ENCODE measurements at places on chromosomes 5 and 9.

GRCh38 chr9:35856882-35857281 is 13.3 kb downstream of the OR13J1 start:
- H3K4me1 ChIP-seq, result no peaks in the 10 kb centered on the region
- DNase-seq, result no peak
- H3K27me3 ChIP-seq, result no peaks in the 10 kb centered on the region
- H3K4me3 ChIP-seq, result no peak overlapping the region

DNA sequence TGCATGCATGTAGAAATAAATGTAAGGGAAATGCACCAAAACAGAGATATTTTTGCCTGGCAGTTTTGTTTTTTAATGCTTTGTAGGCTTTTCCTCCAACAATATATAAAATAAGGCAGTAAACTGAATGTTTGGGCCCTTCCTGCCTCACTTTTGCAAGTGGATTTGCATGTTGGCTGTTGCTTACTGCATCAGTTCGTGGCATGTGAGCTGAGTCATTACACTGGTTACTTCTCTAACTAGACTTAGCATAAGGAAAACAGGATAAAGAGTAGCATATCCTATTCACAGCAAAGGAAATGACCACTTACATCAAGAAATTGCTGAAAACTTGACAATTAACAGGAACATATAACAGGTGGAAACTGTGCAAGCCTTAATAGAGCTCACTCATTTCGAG is 113.4 kb downstream of the TLE1 start:
- H3K27me3 ChIP-seq, result no peaks in the 10 kb centered on the region
- no peak for DNase-seq
- H3K4me1 ChIP-seq, result peaks cover 10% of the 10 kb centered on the region
- H3K4me3 ChIP-seq, result no peak overlapping the region
- no peak overlapping the region for H3K27ac ChIP-seq

GRCh38 chr9:115115117-115115880 is 2.7 kb downstream of the TNC start:
- H3K27me3 ChIP-seq, result peaks cover 36% of the 10 kb centered on the region
- no peak overlapping the region for H3K4me3 ChIP-seq
- DNase-seq, result no peak
- H3K4me1 ChIP-seq, result peaks cover 30% of the 10 kb centered on the region
- H3K27ac ChIP-seq, result no peak overlapping the region
- no peaks in the 10 kb centered on the region for H3K36me3 ChIP-seq

DNA sequence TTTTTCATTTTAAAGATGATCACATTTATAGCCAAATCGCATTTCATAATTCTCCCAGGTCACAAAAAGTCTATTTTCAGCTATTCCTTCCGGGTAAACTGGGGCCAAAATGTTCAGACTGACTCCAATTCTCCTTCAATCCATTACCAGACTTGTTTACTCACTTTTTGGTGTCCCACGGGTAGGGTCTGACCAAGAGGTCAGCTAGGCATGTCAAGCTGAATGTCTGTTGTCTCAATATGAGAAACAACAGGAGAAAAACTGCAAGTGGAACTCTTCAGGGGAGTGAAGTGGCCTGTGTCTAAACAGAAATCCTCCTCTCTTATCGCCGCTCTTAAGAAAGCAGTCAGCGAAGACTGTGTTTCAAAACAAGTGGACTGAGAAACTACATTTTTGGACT is 171.3 kb downstream of the APBA1 start:
- no peaks in the 10 kb centered on the region for H3K36me3 ChIP-seq
- DNase-seq, result no peak
- H3K4me1 ChIP-seq, result peaks cover 12% of the 10 kb centered on the region
- no peak overlapping the region for H3K4me3 ChIP-seq
- H3K27me3 ChIP-seq, result no peaks in the 10 kb centered on the region

DNA sequence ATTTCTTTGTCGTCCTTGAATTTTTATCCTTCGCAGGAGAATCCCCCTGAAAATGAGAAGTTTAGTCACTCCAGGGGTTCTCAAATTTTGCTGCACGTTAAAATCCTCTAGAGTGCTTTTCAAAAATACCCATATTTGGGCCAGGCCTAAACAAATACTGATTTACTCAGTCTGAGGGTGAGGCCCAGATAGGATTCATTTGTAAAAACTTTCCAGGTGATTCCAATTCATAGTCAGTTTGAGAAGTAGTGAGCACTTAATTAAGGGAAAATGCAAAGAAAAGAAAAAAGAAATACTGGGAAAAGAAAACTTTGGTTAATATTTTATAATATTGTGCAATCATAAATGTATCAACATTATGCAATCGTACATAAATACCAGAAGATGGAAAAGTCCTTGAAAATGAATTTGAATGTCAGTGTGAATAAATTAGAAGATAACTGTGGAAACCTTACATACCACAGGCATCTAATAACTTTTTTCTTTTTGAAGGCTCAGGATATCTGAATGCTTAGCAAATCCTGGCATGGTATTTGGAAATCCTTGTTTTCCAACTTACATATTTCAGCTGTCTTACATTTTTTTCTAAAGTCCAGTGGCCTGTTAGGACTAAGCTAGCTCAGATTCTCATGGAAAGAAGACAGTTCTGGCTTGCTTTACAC is 116.5 kb upstream of the DAPK1 start:
- H3K27me3 ChIP-seq, result no peaks in the 10 kb centered on the region
- DNase-seq, result no peak
- H3K4me3 ChIP-seq, result no peak overlapping the region
- no peaks in the 10 kb centered on the region for H3K4me1 ChIP-seq
- H3K36me3 ChIP-seq, result no peaks in the 10 kb centered on the region

GRCh38 chr9:79489261-79490000 is 82.3 kb upstream of the TLE4 start:
- no peaks in the 10 kb centered on the region for H3K4me1 ChIP-seq
- H3K27ac ChIP-seq, result no peak overlapping the region
- DNase-seq, result peak; percentile 4
- H3K4me3 ChIP-seq, result no peak overlapping the region
- H3K27me3 ChIP-seq, result no peaks in the 10 kb centered on the region

DNA sequence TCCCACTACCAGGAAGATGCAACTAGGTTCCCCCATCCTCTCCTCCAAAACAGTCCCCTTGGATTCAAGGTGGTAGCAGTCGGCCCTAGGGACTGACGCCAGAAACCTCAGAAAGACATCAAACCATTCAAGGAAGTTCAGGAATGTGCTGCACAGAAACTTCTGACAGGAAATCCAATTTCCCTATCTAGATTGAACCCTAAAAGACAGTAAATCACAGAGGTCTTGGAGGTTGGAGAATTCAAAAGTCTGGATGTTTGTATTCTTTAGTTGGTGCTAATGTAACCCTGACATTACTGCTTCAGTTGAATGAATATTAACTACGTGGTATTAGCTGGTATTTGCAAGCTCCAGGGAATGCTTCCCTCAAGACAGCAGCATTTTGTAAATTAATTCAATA is 125.3 kb downstream of the SYK start:
- no peak overlapping the region for H3K4me3 ChIP-seq
- no peak for DNase-seq
- H3K36me3 ChIP-seq, result no peaks in the 10 kb centered on the region
- H3K27me3 ChIP-seq, result no peaks in the 10 kb centered on the region
- no peaks in the 10 kb centered on the region for H3K4me1 ChIP-seq
- H3K27ac ChIP-seq, result no peak overlapping the region

- no peak overlapping the region for H3K27ac ChIP-seq
- no peaks in the 10 kb centered on the region for H3K27me3 ChIP-seq
- no peaks in the 10 kb centered on the region for H3K36me3 ChIP-seq
- peak; percentile 71 for DNase-seq
- no peaks in the 10 kb centered on the region for H3K4me1 ChIP-seq
Measured at GRCh38 chr9:19174127-19174912, 47.0 kb upstream of the PLIN2 start.

- H3K36me3 ChIP-seq, result no peaks in the 10 kb centered on the region
- H3K4me1 ChIP-seq, result peaks cover 28% of the 10 kb centered on the region
- H3K27me3 ChIP-seq, result no peaks in the 10 kb centered on the region
- H3K4me3 ChIP-seq, result no peak overlapping the region
- no peak overlapping the region for H3K27ac ChIP-seq
Measured at GRCh38 chr9:127561491-127562278, 50.4 kb upstream of the STXBP1 start.

- H3K36me3 ChIP-seq, result no peaks in the 10 kb centered on the region
- peaks cover 26% of the 10 kb centered on the region for H3K4me1 ChIP-seq
- peak overlapping the region; percentile 77 for H3K4me3 ChIP-seq
- peaks cover 7% of the 10 kb centered on the region for H3K27me3 ChIP-seq
- DNase-seq, result peak; percentile 86
- no peak overlapping the region for H3K27ac ChIP-seq
Measured at GRCh38 chr5:15501091-15501791, 1.3 kb downstream of the FBXL7 start.

DNA sequence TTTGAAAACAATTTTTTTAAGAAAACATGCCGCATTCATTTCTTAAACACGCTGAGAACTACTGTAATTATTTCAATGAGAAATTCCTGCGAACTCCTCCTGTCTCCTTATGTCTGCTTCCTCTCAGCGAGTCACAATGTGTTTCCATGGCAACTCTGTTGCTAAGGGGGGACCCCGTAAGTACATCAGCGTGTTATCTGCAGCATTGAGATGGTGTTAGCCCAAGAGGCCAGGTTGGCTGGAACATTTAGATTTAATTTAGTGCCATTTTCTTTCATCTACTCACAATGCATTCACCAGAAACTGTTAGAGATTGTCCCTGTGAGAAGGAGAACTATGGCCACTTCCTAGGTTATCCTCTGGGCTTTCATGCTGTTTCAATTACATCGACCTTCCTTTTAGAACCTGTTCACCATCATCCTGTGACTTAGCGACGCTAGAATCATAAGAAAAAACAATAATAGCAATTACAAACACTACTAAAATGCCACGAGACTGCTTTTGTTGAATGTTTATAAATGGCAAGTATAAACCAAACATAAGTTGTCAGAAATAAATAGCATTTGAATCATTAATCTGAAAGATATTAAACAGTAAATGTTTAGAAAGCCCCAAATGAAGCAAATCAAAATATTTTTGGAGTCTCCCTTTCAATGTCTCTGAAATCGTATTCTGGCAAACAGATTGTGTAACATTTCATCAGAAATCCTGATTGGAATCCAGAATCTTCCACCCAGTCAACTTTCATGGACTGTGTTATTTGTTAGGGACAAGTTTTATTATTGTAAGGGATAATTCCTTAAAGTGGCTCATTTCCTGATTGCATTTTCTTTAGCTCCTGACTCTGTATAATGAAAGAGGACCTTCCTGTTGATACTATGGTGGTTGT is 39.7 kb upstream of the SHC3 start:
- H3K36me3 ChIP-seq, result no peaks in the 10 kb centered on the region
- no peak overlapping the region for H3K27ac ChIP-seq
- DNase-seq, result peak; percentile 77
- no peak overlapping the region for H3K4me3 ChIP-seq

GRCh38 chr9:81885602-81886001 is 42.6 kb upstream of the SPATA31D4 start:
- no peaks in the 10 kb centered on the region for H3K36me3 ChIP-seq
- H3K4me3 ChIP-seq, result no peak overlapping the region
- no peak for DNase-seq
- H3K27ac ChIP-seq, result no peak overlapping the region
- no peaks in the 10 kb centered on the region for H3K27me3 ChIP-seq

- H3K36me3 ChIP-seq, result no peaks in the 10 kb centered on the region
- H3K27me3 ChIP-seq, result no peaks in the 10 kb centered on the region
- no peak overlapping the region for H3K27ac ChIP-seq
- no peak overlapping the region for H3K4me3 ChIP-seq
Measured at GRCh38 chr5:124236361-124237205, 509.9 kb downstream of the ZNF608 start.

DNA sequence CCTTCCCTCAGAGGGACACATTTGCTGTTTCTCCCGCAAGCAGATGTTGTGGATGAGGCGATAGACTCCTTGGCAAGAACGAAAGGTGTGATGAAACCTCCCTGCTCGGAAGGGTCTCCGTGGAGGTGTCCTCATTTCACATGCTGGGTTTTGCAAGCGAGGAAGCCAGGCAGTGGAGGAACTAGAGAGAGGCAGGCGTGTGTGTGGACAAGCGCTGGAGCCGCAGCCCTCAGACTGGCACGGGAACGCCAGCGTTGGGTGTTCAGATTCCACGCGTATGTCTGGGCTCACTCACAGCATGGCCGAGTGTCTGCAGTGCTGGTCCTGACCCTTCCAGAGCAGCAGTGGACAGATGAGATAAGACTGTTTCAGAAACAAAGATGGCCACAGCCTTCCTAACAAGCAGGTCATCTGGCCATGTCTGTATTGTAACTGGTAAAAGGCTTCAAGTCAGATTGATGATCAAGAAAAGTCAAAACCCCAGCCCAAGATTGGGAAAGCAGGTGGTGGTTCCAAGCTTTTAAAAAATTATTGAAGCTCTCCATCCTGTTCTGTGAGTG is 35.0 kb upstream of the NCS1 start:
- no peaks in the 10 kb centered on the region for H3K36me3 ChIP-seq
- H3K4me1 ChIP-seq, result peaks cover 21% of the 10 kb centered on the region
- no peak overlapping the region for H3K4me3 ChIP-seq
- no peaks in the 10 kb centered on the region for H3K27me3 ChIP-seq
- no peak for DNase-seq
